ENCODE measurements at places on chromosomes 3 and 15.

GRCh38 chr3:142958707-142959106, 4.8 kb downstream of the PAQR9 start:
- DNase-seq, result no peak

GRCh38 chr15:85582131-85583079, 202.0 kb downstream of the AKAP13 start:
- DNase-seq, result no peak

GRCh38 chr15:51758645-51759044, 7.2 kb downstream of the TMOD2 start:
- DNase-seq, result no peak

- no peak for DNase-seq
Observed at GRCh38 chr3:129888771-129889170, 4.7 kb downstream of the TMCC1 start.

- DNase-seq, result no peak
Observed at GRCh38 chr3:124837065-124837464, 50.1 kb downstream of the ITGB5 start.

- DNase-seq, result no peak
Observed at GRCh38 chr3:76897076-76897475, 142.8 kb upstream of the ROBO2 start.

DNA sequence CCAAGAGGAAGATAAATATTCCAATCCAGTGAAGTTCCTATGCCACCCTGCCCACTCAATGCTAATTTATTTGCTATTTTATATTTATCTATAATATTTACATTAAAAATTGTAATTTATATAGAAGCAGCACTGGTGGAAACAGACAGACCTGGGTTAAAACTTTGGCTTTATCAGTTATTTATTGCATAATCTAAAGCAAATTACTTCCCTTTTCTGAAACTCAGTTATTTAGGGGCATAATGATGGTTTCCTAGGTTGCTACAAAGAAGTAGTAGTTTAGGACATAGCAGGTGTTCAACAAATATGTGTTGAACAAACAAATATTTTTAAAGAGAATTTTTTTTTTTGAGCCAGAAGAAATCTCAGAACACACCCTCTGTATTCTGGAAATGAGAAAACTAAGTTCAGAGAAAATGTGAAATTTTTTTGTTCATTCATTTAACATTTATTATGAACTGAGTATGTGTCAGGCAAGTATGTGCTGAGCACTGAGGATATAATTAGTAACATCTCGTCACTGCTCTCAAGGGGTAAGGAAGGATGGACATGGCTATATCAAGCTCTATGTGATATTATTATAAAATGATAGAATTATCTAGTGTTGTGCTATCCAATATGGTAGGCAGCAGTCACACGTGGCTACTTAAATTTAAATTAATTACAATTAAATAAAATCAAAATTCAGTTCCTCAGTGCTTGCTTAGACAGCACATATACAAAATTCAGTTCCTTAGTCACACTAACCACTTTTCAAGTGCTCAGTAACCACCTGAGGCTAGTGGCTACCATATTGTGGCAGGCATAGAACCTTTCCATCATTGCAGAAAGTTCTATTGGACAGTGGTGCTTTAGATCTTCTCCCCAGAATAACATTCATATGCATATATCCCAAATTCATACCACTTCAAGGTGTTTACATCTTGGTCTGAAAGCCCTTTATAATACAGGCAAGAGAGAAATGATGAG, 7.0 kb upstream of the UBE2Q2 start:
- no peak for DNase-seq

GRCh38 chr3:102123590-102124190, 274.4 kb downstream of the NFKBIZ start:
- no peak for DNase-seq

GRCh38 chr3:160852856-160853255, 96.8 kb downstream of the PPM1L start:
- DNase-seq, result no peak

- no peak for DNase-seq
Observed at GRCh38 chr3:180048840-180049239, 12.1 kb upstream of the PEX5L start.

DNA sequence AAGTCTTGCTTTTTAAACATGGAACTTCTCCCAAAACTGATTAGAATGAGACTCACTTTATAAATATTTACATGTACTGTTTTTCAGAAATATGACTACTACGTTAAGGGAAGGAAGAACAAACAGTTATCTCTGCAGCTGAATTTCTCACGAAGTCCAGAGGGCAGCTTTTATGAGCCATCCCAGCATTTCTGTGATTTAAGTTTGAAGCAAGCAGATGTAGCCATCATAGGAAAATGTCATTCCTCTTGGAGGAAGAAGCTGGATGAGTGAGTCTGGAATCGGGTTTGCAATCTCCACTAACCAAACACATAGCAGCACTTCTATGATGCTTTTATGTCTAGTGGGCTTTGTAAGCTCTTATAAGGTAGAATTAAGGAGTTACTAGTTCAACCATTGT, 53.7 kb downstream of the SCN11A start:
- DNase-seq, result no peak

DNA sequence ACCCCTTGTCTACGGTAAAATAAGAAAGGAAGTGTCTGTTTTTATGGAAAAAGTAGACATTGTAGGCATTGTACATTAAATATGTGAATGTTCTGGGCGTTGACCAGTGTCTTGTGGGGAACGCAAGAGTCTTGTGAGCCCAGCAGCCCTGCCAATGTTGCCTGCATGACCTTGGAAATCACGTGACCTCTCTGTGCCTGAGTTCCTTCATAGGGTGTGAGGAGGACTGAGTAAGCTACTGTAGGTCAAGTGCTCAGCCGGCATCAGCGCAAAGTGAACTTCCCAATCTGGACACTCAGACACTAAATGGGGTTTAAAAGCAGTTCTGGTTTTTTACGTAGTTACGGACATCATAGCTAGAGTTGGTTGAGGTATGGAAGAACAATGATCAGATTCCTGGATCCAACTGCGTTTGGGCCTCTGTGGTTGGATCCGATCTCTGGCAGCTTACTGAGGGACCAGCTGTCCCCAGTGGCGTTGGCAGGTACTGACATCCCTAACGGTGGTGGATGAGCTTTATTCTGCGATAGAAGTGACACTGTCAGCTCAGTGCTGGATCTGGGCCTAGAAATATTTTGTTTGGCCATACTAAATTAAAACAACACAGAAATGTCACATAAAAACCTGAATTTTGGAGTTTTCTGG, 63.8 kb downstream of the SPSB4 start:
- no peak for DNase-seq

- DNase-seq, result no peak
Observed at GRCh38 chr3:159513867-159514380, 474.7 kb upstream of the IL12A start.

DNA sequence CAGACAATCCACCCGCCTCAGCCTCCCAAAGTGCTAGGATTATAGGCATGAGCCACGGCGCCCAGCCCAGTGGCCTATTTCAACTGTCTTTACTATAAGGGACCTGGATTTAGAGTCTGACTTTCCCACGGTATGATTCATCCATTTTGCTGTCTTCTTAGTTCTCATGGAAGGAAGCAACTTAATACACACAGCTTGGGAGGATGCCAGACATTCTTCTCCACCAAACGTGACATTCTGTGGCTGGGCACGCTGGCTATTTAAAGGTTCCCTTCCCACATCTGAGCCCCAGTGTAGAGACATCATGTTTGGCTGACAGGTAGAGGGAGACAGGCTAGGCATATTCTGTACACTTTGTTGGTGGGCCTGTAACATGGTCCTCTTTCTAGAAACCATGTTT, 26.2 kb downstream of the FAM43A start:
- DNase-seq, result no peak

DNA sequence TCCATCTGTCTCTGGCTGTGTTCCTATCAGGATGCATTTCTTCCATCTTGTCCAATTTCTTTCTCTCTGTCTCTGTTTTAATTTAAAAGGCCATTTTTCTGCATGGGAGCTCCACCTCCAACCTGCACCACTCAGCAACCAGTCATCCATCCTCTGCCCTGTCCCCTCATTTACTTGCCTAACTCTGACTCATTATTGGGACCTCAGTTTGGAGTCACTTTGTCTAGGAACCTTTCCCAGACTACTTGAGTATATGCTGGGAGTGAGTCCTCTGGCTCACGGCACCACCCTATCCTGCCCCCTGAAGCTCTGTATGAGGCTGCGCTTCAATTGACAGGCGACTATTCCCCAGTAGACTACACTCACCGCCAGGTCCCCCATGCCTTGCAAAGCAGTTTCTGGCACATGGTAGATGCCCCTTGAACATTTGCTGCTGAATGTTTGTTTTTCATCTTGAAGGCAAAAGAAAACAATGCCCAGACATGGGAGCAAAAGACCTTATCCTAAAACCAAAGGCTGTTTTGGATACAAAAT, 513.3 kb upstream of the CFAP20DC start:
- DNase-seq, result no peak

DNA sequence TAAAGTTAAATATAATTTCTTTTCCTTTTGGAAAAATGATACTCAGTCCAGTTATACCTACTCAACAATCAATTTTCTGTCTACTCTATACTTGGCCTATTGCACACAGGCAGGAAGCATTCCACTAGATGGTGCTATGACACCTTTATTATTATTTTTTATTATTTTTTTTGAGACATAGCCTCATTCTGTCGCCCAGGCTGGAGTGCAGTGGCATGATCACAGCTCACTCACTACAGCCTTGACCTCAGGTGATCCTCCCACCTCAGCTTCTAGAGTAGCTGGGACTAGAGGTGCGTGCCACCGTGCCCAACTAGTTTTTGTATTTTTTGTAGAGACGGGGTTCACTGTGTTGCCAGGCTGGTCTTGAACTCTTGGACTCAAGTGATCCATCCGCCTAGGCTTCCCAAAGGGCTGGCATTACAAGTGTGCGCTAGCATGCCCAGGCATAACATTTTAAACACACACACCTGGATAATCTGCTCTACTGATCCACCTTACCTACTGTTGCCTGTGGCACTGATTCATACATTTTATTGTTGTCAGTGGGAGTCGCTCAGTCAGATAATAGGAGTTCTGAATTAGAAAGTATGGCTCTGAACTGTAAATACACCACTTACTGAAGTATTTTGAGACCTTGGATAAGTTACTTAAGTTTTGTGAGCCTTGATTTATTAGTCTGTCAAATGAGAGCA, 56.2 kb downstream of the EIF3J start:
- no peak for DNase-seq

Measured in upper lobe of left lung (tissue), 6 donors.